ENCODE measurements at places on chromosomes 7 and 10. TPM values are rescaled to one million over a fixed set of nuclear protein-coding genes. Genes with fewer than 3 reads are reported as not detected.
A peak's percentile ranks its signal among the peaks of the same experiment; 100 is the strongest.

DNA sequence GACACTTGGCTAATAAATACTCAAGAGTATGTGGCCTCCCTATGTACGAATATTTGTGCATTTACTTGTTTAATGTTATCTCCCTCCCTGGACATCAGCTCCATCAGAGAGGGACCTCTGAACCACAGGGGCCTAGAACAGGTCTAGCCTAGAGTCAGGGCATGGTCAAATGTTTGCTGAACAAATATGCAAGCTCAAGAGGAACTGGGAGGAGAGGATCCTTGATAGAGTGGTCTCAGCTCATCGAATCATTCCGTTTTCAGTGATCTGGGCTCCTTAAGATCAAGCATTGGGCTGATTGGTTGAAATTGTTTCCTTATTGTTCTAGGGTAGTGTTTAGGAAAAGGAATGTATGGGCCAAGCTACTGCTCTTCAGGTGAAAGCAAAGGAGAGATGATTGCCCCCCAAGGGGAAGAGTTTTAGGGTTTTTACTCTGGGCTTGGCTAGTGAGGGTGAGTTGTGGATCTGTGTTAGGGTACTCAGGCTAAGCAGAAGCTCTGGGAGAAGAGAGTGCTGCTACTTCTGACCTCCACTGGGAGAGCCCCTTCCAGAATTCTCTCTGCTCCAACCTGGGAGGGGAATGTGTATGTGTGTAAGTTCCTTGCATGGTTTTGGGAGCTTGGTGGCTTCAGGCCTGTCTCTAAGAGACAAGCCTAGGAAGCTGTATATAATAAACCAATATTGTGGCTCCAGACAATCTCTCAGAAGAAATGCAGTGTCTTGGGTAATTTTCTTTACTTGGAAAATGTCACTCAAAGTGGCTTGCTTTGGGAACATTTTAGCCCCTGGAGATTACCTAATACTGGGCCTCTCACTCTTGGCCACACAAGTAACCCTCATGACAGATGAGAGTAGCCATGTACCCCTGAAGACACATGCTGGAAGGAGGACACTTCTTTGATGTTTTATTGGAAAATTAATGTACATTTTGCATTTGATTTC is 110.0 kb downstream of the EMX2 start:
- no peak for DNase-seq

Gene DOCK1
- total RNA-seq = not detected

Gene AGAP5
- 6.7 TPM for total RNA-seq

Gene CUZD1
- 1.2 TPM for total RNA-seq

Gene SLC18A3
- not detected for total RNA-seq

DNA sequence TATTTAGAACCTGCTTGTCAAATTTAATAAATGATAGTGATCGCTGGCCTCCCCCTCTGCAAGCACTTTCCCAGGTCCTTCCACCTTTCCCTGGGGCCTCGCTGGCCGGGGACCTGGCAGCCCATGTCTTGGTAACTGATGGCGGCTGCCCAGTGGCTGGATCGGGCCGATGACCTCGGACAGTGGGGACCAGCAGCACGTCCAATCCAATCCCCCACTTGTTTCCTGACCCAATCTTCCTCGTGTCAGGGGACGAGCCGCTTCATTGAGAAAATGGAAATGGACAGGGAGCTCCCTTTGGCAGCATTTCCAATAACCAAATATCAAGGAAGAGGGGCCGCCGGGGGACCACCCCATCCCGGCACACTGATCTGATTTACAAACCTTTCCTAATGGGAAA is 17.2 kb downstream of the EBF3 start:
- DNase-seq = no peak

GRCh38 chr7:148978091-148978490 is 50.2 kb downstream of the PDIA4 start:
- no peak for DNase-seq

Gene CCL24
- not detected for total RNA-seq

DNA sequence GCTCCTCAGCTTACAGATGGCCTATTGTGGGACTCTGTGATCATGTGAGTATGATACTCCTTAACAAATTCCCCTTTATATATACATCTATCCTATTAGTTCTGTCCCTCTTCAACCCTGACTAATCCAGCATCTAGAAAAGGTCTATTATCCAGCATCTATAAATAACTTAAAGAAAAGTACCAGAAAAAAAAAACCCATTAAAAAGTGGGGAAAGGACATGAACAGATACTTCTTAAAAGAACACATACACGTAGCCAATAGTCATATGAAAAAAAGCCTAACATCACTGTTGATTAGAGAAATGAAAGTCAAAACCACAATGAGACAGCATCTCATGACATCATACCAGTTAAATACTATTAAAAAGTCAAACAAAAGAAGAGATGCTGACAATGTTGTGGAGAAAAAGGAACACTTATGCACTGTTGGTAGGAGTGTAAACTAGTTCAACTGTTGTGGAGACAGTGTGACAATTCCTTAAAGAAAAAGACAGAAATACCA is 549.5 kb upstream of the GRM3 start:
- no peak for DNase-seq

DNA sequence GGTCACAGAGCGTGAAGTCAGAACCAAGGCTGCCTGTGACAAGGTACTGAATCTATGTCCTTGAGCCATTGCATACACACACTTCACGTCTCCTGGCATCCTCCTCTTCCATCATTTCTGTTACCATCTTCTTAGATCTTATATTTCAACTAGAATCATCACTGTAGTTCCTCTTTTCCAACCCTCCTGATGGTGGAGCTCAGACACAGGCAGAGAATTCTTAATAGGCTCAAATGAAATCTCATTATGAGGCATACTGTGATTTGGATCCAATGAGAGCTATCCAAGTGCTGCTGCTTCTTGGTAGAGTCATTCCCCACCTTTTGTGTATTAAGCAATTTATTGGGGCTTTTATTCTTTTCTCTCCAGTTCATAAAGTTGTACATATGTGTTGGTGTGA is 113.2 kb downstream of the CALCR start:
- peak; percentile 59 for DNase-seq

- DNase-seq = no peak
These were observed 37.7 kb upstream of the ODAD2 start for GRCh38 chr10:28036587-28036986.
